Karpas-422 (cell line): ENCODE measurements at places on chromosomes 1 and 21.
A peak's percentile ranks its signal among the peaks of the same experiment; 100 is the strongest.

DNA sequence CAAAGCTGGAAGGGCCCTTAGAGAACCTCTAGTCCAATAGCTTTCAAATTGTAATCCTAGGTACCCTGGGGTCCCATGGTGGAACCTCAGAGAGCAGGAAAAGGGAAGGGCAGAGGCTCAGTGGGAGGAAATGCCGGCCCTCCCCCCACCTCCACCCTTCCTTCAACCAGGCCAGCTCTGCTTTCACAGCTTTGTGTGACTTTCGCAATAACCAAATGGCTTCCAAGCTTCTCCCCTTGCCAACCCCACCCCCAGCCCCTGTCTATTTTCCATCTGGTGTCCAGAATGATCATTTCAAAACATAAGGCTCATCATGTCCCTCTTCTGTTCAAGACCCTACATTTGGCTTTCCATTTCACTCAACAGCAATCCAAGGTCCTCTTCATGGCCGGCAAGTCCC lies 74.4 kb downstream of the CD58 start:
- DNase-seq: no peak

DNA sequence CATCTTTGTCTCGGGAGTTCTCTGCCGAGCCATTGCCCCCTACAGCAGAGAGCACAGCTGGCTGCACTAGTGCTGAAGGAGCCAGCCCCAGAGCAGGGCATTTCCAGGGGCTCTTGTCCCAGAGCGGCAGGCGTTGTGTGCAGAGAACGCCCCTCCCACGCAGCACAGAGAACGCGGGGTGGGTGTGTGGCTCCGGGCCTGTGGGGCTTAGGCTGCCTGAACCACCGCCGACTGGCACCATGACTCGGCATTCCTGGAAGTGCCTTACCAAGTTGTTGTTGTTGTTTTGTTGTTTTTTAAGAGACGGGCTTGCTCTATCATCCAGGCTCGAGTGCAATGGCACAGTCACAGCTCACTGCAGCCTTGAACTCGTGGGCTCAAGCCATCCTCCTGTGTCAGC lies 15.8 kb upstream of the DIP2A start:
- DNase-seq: no peak

- DNase-seq: no peak
These were observed 61.8 kb upstream of the ITPKB start for GRCh38 chr1:226800763-226801380.

DNA sequence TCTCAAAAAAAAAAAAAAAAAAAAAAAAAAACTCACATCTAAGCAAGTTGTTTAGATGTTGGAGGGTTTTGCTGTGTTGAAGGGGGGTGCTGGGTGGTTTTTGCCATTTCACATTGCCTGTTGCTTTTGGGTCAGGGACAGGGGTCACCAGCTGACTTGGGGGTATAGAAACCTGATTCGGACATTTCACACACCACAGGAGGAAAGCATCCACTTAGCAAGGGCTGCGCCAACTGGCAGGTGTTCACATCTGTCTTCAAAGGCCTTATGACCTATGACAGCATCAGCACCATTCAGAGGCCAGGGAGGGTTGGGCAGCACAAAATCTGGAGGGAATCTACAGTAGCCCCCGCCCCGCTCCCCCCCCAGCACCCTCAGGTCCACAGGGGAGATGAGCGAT lies 45.2 kb downstream of the SYF2 start:
- DNase-seq: no peak

DNA sequence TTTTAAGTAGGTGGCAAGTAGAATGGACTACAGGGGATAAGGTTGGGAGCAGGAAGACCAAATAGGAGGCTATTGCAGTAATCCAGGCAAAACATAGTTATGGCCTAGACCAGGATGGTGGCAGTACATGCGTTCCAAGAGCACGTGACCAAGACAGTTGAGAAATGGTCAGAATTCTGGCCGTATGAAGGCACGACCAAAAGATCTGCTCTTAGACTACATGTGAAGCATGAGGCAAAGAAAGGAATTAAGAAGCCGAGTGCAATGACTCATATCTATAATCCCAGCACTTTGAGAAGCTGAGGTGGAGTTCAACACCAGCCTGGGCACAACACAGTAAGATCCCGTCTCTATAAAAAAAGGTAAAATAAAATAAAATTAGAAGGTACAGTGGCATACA lies 71.3 kb downstream of the LUZP1 start:
- DNase-seq: no peak

- no peak for DNase-seq
These were observed 135.5 kb downstream of the HIVEP3 start for GRCh38 chr1:41783189-41783639.

GRCh38 chr21:41601573-41602368 lies 93.8 kb upstream of the TMPRSS2 start:
- DNase-seq: no peak

- DNase-seq: peak; percentile 70
These were observed 18.7 kb upstream of the ADAR start for GRCh38 chr1:154626456-154627256.

DNA sequence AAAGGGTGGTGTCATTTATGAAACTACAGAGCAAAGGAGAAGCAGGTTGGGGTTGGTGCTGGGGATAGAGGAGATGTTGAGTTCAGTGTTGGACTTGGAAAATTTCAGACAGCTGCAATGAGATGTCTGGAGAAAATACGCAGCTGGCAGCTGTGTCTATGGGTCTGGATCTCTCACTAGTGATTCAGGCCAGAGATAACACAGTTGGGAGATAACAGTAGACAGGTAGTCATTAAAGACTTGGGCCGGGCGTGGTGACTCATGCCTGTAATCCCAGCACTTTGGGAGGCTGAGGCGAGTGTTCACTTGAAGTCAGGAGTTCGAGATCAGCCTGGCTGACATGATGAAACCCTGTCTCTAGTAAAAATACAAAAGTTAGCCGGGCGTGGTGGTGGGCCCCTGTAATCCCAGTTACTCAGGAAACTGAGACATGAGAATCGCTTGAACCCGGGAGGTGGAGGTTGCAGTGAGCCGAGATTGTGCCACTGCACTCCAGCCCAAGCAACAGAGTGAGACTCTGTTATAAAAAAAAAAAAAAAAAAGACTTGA lies 2.5 kb upstream of the TFAP2E start:
- no peak for DNase-seq

DNA sequence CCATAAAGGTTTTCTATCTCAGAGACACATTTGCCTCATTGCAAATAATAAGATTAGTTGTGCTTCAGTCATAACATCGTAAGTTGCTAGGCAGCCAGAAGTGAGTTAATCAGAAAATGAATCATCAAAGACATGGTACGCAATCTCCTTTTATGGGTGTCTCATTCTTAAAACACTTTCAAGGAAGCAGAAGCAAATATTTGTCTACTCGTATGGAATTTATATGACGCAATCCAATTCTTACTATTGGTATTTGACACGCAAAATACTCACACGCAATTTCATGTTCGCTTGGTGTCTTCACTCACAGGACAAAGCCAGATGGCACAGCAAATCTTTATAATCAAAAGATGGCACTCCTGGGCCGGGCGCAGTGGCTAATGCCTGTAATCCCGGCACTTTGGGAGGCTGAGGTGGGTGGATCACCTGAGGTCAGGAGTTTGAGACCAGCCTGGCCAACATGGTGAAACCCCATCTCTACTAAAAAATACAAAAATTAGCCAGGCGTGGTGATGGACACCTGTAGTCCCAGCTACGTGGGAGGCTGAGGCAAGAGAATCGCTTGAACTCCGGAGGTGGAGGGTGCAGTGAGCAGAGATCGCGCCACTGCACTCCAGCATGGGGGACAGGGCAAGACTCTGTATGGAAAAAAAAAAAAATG lies 56.4 kb downstream of the HLCS start:
- no peak for DNase-seq

DNA sequence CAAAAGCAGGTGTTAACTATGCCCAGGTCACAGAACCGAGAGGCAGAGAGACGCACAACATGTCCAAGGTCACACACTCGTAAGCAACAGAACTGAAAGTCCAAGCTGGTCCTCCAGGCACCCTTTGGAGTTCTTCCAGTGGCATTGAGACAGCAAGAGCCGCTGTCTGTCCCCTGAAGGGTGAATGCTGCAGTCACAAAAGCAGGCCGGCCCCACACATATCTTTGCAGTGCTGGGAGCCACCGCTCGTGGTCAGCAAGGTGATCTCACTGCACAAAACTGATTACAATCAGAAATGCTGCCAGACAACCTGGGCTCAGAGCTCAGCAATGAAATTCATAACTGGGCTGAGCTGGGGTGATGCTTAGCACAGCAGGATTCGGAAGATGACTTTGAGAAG lies 47.4 kb upstream of the RAB4A start:
- DNase-seq: no peak

GRCh38 chr1:8955406-8955805 lies 9.7 kb downstream of the CA6 start:
- DNase-seq: no peak

- no peak for DNase-seq
These were observed 6.0 kb upstream of the NLRP3 start for GRCh38 chr1:247409869-247410544.

DNA sequence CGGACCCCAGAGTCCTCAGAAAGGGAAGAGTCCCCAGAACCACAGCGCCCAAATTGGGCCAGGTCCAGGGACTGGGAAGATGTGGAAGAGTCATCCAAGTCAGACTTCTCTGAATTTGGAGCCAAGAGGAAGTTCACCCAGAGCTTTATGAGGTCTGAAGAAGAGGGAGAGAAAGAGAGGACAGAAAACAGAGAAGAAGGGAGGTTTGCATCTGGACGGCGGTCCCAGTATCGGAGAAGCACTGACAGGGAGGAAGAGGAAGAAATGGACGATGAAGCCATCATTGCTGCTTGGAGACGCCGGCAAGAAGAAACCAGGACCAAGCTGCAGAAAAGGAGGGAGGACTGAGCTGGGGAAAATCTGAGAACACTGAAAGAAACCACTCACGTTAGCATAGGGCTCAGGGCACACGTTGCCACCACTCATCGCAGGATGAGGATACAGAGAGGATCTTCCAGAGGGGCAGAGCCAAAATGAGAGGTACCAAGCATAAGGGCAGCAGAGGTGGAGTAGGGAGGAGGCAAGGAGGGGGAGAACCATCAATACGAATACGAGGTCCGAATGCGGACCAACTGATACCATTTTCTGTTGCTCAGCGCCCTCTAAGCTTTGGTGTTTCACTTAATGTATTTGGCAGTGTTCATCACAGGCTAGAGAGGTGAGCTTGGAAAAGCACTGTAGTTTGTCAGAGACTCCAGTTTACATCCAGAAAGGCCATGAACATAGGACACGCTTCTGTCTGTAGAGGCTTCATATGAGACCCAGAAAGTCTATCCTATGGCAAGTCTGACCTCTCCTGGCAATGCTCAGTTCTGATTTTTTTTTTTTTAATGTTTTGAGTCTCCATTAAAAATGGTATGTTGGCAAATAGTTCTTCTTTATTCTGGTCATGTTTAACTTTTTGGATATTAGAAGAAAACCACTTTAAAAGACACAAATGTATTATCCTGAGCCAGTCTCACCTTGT lies 34.7 kb downstream of the STYXL2 start:
- DNase-seq: peak; percentile 54

DNA sequence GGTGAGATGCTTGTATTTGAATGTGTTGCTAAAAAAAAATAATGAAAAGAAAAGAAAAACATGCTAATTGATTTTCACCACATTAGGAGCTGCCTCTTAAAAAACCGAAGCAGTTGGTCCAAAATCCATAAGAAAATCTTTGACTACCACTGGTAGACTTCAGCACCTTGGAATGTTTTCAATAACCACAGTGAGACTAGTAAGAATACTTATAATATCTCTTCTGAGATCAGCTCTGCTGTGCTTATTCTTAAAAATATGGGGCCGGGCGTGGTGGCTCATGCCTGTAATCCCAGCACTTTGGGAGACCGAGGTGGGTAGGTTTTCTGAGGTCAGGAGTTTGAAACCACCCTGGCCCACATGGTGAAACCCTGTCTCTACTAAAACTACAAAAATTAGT lies 15.1 kb downstream of the NFYC start:
- DNase-seq: no peak

DNA sequence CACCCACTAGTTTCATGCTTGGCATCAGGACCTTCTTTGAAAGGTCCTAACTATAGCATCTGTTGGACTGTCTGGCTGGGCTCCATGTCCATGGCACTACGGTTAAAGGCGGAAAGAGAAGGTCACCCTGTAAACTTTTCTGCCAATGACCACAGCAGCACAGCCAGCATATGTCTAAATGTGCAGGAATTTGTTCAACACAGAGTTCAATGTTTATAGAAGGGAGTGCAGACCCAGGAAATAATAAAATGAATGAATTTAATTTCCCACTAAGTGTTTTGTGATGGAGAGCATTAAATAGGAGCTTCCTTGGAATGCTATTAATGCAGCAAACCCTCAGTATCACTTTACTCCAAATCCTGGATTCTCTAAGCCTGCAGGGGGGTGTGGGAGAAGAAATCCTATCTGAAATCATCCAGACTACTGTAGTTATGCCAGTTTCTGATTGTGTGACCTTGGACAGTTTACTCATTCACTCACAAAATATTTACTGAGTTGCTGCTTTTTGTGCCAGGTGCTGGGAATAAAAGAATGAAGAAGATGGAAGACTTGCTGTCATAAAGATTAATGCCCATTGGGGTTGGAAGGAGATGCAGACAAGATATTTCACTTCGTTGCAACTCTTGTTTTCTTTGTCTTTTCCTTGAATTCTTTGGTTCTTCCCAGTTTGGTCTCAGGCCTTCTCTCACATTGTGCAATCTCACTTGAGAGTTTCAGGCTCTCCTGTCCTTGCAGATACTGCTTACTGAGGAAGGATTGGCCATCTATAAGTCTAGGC lies 195.0 kb downstream of the ROR1 start:
- DNase-seq: no peak

DNA sequence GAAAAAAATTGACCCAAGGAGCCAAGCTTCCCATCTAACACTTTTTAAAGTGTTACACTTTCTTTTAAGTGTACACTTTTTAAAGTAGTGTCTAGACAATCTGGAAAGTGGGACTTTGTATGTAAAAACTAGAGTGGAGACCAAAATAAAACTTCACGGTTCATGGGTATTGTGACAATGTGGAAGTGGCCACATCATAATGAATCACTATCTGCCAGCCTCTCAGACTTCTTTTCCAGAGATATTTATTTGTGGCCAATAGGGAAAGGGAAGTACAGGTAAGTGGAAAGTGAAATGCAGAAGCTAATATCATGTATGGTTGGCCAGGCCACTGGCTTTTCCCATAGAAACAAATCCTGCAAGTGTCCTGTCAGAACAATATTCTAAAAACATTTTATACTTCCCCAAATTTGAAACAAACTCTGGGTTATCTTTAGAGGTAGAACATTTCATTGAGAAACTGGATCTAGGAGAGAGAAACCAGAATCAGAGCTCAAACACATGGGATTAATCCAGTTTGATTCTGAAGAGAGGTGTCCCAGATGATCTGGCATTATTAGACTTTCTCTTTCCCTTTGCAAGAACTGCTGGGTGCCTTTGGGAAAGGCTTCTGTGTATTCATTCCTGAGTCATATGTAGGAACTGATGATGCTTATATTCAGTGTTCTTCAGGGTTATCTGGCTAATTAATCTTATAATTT lies 2.0 kb downstream of the TNFSF18 start:
- DNase-seq: no peak

- no peak for DNase-seq
These were observed 90.0 kb downstream of the MACF1 start for GRCh38 chr1:39294531-39294930.

- no peak for DNase-seq
These were observed 7.7 kb downstream of the ZBTB17 start for GRCh38 chr1:15968172-15968571.

GRCh38 chr1:109776911-109777310 lies 13.2 kb upstream of the EPS8L3 start:
- DNase-seq: peak; percentile 91
